Fibroblast of skin of left quadriceps (primary cell): ENCODE measurements at places on chromosomes 7 and 10.

DNA sequence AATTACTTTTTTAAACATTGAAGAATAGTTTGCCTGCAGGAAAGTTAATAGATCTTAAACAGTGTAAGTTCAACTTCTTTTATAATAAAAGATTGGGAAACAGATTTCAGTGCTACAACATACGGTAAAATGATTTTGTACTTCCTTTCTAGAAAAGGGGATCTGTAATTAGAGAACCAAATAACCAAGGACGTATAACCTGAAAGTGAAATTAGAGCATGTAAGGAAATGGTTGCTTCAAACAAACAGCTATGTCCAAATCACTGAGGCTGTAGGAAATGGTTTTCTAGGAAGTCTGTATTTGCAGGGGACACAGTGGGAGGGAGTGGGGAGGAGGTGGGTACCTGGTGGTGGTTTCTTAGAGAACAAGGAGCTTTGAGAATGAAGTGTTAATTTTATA lies 57.9 kb upstream of the EXOC6 start:
- DNase-seq: no peak

DNA sequence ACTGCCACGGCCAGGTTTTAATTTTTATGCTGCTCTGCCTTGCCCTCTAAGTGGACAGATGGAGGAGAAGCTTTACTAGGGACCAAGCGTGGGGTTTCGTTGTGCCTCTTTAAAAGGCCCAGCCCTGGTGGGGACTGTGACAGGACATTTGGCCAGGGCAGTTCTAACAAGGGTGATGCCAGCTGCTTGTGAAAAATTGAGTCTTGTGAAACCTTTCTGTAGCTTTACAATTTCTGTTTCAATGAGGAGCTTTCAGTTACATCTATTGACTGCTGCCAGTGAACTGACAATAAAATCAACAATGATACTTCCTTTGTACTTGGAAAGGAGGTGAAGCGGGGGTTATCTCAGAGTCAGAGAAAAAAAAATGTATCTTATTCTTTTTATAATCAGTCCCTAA lies 233.1 kb upstream of the CSTF2T start:
- DNase-seq: no peak

GRCh38 chr10:15436696-15437095 lies 65.6 kb upstream of the FAM171A1 start:
- no peak for DNase-seq

DNA sequence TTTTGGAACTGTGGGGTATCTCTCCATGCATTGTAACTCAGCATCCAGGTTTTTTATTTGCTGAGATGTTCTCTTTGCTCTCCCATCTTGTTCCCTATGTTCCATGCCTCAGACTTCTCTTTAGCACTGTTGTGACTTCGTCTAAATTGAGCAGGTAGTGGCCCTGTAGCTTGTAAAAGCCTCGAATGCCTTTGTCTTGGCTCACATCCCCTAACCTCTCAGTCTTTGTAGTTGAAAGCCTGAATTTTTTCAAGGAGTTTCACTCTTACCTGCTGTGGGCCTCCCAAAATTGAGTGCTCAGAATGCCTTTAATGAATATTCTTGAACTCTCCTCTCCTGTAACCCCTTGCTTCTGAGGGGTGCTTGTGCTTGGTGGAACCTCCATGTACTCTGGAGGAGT lies 1137.3 kb downstream of the REEP3 start:
- no peak for DNase-seq

- no peak for DNase-seq
Measured at GRCh38 chr7:92002720-92003119, 62.1 kb downstream of the AKAP9 start.

DNA sequence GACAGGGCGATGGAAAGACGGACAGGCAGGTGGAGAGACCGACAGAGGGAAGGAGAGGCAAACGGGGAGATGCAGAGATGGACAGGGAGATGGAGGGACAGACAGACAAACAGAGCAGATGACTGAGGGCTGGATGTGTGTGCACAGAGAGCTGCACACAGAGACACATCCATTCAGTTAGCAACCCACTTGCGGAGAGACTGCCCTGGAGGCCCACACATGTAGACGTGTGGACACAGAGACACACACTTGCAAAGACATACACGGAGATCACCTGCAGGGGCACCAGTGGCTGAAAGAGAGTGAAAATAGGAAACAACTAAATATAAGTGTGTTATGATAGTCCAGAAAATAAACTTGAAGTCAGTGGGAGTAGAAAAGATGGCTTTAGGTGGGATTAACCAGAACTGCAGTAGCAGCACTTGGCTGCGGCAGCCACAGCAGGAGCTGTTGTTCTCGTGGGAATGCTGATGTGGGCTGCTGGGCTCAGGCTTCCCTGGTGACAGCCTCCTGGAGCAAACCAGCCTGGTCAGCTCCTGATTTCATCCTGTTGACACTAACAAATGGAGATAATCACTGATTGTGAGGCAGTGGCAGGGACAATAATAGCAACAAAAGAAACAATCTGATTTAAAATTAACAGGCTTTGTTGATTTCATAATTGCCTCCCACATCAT lies 134.1 kb downstream of the CCNY start:
- DNase-seq: no peak

GRCh38 chr7:97167176-97167575 lies 49.7 kb downstream of the SDHAF3 start:
- no peak for DNase-seq
